ENCODE measurements at places on chromosomes 13 and 19.

DNA sequence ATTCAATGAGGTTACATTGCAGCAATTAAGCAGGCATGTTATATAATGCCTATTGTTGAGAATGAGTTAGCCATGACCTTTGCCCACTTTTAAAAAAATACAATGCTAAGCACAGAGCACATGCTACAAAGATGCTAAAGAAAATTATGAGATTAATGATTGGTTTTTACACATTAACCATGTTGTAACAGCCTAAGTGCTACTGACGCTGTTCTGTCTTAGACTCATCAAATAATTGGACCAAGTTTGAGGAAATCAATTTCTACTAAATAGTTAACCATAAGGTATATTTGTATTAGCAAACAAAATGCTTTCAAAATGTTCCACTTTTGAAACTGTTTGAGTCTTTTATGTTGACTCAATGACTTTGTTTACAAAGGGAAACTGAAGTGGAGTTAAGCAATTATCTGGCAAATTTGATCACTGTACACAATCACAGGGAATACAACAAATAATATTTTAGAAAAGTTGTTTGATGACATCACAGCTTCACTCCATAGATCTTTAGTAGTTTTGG, 14.3 kb downstream of the MIR17HG start:
- no peak for DNase-seq

- DNase-seq: no peak
Measured at GRCh38 chr19:58544591-58545285, 874 bp downstream of the TRIM28 start.

GRCh38 chr19:16398530-16399249, 73.1 kb downstream of the EPS15L1 start:
- no peak for DNase-seq

GRCh38 chr19:14127929-14128509, 8.4 kb downstream of the ASF1B start:
- no peak for DNase-seq

- DNase-seq: no peak
Measured at GRCh38 chr13:24275041-24275440, 34.3 kb upstream of the C1QTNF9 start.

- DNase-seq: no peak
Measured at GRCh38 chr13:21675095-21675991, 4.5 kb downstream of the FGF9 start.

DNA sequence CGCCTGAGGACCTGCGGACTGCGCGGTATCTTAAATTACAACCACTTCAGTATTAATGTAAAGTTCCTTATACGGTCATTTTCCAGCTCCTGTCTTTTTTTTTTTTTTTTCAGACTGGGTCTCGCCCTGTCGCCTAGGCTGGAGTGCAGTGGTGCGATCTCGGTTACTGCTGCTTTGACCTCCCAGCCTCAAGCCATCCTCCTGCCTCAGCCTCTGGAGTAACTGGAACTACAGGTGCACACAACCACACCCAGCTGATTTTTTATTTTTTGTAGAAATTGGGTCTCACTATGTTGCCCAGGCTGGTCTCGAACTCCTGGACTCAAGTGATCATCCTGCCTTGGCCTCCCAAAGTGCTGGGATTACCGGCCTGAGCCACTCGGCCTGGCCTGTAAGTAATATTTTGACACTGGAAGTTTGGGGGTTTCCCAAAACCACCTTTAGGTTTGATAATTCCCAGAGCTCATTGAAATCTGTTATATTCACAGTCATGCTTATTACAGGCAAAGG, 406 bp upstream of the EID2B start:
- DNase-seq: no peak

GRCh38 chr19:49408816-49409440, 14.3 kb downstream of the PTH2 start:
- no peak for DNase-seq

- DNase-seq: no peak
Measured at GRCh38 chr19:35843676-35844481, 8.4 kb downstream of the NPHS1 start.

DNA sequence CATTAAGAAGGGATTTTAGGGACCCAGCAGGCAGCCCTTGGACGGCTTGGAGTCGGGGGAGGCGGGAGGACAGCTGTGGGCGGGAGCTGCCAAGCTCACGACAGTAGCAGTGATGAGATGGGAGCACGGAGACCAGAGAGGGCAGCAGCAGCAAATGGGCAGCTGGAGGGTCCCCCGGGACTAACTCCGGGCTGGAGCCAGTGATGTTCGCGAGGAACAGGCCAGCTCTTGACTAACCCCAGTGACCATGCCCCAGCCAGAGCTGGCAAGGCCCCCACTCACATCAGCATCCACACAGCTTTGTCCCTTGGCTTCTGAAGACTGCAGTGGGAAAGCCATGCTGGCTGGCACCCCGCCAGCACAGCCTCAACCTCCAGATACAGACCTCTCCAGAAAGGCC, 81.9 kb downstream of the RAB20 start:
- peak; percentile 52 for DNase-seq

- DNase-seq: peak; percentile 18
Measured at GRCh38 chr19:13963603-13964105, 11.3 kb downstream of the DCAF15 start.

GRCh38 chr13:93859716-93860115, 619.8 kb downstream of the DCT start:
- DNase-seq: no peak

DNA sequence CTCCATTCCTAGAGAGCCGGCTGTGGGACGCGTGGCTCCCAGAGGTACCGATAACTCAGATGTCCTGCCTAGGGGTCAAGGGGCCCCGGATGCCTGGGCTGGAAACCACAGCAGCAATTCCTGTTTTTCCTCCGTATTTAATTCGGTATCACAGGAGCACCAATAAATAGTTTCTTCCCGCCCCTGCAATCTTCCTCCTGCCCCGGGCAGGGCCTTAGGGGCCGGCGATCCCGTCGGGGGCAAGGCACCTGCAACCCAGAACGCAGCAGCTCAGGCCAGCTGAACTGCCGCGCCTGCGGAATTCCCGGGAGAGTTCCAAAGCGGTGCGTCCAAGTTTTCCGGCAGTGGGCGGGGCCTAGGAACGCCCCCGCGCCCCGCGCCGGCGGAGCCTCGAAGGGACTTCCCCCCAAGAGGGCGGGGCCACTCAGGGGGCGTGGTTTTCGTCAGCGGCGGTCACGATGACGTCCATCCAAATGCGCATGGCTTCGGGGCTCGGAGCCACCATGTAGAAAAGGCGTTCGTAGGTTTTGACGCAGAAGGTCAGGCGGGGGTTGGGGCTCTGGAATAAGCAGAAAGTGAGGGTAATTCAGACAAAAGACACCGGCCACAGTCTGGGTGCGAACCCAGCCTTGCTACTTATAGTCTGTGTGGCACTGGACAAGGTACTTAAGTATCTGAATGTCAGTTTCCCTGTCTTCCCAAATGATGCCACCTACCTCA, 9.7 kb upstream of the LYPD3 start:
- DNase-seq: peak; percentile 92

DNA sequence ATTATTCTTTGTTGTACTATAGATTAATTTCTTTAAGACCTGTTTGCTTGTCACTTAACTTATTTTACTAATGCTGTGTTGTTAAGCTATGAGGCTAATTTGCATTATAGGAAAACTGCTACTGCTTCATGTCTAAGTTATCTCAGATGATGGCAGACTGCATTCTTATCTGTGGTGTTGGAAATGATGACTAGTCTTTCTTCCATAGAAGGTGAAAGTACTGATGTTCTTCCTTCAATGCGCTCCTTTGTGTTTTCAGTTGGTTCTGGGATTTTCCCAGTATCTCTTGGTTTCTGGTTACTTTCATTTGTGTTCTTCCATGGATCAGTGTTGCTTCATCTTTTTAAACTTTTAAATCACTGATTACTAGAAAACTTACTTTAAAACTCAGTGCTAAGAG, 46.9 kb downstream of the TPP2 start:
- DNase-seq: no peak

DNA sequence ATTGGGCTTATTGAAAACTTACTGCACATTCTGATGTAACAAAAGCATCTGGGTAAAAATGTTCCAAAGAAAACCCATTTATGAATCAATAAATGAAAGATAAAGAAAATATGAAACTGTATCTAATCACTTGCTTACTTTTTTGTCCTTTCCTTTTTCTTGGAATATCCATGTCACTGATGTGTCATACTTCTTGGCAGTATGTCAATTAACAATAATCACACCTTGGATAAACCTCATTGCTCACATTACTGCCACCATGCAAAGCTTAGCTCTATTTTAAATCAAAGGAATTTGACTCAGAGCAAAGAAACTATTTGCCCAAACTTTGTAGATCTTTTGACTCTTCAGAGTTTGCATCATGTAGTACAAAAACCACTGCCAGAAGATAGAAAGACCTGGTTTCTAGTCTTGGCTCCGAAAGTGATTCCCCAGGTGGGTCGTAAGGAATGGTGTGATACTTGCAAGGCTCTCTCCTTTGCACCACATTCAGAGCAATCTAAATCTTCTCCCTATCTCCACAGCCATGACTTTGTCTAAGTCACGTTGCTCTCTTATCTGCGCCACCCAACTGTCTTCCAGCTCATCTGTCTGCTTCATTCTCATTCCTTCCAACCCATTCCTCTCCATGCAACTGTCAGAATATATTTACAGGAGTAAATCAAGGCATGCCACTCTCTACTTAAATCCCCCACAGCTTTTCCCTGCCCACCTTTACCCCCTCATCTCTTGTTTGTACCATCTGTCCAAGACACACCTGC, 311.9 kb downstream of the COG6 start:
- DNase-seq: no peak

DNA sequence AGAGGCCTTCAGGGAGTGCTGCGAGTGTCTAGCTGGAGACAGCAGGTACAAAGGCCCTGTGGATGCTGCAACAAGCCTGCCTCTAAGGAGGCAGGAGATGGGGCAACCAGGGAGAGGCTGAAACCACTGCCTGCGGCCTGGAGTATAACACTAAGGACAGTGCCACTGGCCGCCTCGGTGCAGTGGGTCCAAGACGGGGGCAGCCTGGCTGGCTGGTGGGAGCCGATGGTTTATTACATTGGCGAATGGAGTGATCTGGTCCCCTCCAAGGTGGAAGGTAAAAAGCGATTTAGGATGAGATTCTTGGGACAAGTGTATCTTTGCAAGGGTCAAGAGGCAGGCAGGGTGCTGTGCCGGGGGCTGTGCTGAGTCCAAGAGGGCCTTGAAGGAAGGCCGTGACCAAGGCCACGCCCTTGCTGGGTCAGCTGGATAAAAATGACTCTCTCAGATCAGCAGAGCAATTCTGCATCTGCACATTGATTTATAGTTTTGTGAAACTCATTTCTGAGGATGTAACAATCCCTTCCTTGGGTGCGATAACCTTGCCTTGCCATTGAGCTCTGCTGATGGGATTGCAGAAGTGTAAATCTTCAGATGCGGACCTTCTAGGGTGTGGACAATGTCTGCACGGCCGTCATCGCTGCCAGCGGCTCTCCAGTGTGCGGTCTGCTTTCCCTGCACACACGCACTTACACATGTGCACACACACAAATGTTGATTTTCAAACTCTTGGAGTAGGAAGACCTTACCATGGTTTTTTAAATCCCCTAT, 6.0 kb downstream of the TMEM255B start:
- no peak for DNase-seq

DNA sequence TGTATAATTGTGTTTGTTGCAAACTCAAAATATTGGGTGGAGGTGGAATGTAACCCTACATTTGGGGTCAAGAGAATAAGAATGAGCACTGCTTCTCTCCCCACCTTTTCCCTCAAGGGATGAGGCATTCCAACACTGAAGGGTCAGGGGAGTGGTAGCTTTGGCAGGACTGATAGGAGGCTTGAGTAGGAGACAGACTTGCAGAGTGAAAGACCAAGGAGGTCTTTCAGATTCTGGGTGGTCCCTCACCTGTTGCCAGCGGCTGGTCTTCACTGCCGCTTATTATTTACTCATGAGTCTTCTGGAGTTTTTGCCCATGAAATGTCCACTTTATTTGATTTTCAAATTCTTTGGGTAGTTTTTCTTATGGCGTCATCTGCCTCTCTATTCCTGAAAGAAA, 118.8 kb downstream of the LMO7 start:
- DNase-seq: no peak

DNA sequence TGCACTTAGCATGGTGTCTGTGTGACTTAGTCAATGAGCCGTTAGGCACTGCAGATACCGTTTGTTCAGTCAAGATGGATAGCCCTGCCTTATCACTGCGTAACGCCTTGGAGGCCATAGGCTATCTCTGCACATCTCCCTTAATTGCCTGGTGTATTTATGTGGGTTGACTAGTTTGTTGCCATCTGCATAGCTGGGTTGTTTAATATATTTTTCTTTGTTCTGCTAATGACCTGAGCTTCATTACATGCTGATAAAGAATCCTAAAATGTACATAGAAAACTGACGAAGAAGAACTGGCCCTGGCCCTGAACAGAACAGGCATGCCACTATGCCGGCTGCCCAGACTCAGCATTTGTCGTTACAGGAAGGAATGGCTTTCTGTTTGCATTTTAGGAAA, 297.8 kb downstream of the SHISA2 start:
- DNase-seq: no peak
